Suppressor macrophage treated with lipopolysaccharide for 4 hours (primary cell): ENCODE measurements at places on chromosomes 13 and 19.

DNA sequence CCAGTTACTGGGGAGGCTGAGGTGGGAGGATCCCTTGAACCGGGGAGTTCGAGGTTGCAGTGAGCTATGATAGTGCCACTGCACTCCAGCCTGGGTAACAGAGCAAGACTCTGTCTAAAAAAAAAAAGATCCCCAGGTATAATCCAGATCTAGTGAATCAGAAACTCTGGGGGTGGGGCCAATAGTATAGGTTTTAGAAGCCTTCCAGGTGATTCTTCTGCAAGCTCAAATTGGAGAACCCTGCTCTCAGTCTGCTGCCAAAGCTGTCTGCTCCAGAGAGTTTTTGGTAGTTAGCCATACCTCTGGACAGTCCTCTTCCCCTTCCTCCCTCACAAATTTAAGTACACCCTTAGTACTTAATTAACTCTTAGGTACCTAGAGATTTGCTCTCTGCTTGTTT is 28.0 kb downstream of the SERP2 start:
- DNase-seq = no peak

GRCh38 chr13:43961909-43962308 is 82.2 kb downstream of the LACC1 start:
- no peak for DNase-seq

- DNase-seq = no peak
These were observed 199.2 kb downstream of the COL4A1 start for GRCh38 chr13:110107568-110108347.

DNA sequence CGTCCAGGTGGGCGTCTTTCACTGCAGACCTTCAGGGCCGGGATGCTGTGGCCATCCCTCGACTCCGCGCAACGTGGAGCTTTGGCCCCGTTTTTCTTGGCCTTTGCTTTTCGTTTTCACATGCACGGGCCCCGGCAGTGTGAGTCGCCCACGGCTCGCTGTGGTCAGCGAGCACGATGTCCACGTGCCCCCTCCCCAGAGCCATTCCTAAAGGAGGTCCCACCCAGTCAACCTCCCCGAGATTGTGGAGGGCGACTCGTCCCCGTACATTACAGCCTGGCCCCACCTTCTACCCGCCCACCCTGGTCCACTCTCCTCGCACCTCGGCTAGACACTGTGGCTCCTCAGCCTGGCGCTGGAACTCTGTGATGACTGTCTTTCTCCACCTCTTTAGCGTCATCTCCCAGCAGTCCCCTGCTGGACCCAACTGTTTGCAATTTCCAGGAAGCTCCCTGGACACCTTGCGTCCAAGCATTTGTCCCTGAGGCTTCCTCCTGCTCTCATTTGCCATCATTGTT is 405 bp downstream of the ZNF446 start:
- DNase-seq = no peak

DNA sequence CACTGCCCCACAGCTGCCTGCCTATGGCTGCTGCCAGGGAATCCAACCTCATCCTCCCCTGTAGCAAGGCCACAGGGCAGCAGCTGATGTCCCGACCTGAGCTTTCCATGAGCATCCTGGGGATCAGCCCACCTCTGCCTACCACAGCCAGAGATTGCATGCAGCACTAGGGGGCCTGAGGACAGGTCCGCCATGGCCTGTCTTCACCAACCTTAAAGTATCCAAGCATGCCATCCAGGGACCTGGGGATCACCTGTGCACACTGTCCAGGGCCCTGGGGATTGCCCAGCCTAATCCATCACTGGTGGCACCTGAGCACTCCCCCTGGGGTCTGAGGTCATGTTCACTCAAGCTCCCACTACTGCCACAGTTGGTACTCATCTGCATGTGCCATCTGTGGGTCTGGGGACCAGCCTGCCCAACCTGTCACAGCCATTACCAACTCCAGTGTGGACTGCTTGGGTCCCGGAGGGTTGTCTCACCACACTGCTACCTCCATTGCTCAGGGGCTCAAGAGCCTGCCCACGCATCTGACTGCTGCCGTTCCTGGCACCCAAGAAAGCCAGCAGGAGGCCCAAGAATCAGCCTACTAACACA is 53.0 kb downstream of the KCTD15 start:
- no peak for DNase-seq

DNA sequence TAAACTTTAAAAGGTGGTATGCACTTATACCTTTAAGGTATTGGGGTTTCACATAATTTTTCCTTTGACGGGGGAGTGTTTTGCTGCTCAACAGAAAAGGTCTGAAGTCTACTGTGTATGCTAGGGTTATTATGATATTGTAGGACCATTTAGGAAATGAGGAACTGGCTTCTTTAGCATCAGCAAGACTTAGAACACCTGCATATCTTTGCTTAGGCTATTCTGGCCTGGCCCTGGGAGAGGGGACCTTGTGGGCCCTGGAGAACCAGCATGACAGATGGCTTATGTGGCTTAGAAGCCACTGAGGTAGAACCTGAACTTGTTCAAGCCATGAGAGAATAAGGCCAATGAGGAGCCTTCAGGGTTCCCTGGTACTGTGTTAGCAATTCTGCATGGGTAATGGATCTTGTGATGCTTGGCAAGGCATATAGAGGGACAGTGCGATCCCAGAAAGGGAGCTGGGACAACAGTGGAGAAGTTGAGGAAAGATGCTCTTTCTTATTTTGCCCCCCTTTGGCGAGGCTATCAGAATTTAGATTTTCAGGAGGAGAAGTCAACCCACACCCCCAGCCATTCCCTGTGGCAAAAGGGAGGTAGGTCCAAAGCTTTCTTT is 4.3 kb downstream of the RGCC start:
- no peak for DNase-seq
